ENCODE measurements at places on chromosomes 5 and 9.

DNA sequence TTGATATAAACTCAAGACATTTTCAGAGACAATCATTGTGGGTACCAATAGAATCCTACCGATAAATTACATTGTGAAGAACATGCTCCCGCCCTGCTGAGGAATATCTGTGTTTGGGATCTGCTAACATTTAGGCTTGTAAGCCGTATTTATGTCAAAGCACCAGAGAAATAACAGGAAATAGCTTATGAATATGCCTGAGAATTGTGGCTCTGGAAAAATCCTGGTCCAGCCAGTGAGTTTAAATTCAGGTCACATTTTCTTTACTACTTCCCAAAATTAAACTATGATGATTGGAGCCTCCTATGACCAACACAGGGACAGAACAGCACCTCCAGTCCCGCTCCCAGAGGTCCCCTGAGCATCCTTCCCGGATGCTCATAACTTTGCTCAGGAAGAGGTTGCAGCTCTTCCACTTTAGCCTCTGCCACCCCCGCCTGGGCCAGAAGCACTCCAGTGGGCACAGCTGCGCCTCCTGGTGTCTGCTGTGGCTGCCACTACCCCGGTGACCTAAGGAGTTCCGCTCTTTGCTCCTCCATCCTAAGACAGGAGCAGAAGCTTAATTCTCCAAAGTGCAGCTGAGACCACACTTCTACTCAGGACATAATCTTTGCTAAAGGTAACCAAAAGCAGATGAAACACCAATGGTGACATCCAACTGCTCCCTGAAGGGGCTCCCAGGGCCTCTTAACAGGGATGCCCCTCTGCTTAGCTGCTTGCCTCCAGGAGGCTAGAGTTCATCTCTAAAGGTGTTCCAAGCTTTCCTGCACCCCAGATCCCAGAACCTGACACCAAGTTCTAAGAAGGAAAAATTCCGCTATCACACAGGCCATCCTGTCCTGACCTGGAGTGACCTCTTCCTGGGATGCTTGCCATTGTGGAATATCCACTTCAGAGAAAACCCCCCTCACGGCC is 58.8 kb downstream of the SLC1A1 start:
- DNase-seq = no peak

GRCh38 chr5:171175746-171176145 is 133.3 kb upstream of the TLX3 start:
- DNase-seq = no peak

DNA sequence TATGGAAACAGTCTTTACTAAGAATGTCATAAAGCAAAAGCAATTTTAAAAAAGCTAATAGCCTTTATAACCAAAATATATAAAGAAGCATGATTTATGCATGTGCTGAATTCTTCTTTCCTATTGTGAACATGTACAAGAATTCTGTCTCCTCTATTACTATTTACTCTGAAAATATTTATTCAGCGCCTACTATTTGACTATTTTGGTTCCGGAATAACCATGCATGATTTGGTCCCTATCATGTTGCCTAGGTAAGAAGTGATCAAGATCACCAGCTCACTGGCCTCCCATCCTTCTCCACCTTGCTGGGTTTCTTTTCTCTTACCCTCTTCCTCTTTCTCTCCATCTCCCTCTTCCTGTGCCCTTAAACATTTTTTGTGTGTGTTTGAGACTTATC is 443.8 kb downstream of the SH3GL2 start:
- no peak for DNase-seq

GRCh38 chr5:167488371-167488770 is 803.1 kb upstream of the WWC1 start:
- no peak for DNase-seq

- DNase-seq = no peak
Observed at GRCh38 chr9:114434878-114435311, 47.1 kb upstream of the AKNA start.

DNA sequence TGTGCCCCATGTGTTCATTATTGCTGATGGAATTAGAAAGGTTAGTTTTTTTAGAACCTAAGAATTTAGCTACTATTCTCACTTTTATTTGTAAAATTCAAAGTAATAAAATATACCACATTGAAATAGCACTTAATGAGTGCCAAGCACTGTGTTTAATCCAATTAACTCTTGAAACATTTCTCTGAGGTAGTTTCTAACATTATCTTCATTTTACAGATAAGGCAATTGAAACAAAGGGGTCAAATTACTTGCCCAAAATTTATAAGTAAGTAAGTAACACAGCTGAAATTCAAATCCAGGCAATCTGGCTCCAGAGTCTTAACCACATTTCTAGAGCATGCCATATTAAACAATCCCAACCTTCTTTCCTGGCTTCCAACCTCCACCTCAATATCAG is 84.2 kb downstream of the MLLT3 start:
- DNase-seq = no peak

GRCh38 chr5:136106351-136107031 is 26.2 kb upstream of the SMAD5 start:
- DNase-seq = no peak

GRCh38 chr9:127144670-127145445 is 22.4 kb upstream of the ANGPTL2 start:
- no peak for DNase-seq

- no peak for DNase-seq
Observed at GRCh38 chr5:166166071-166166470, 2125.4 kb upstream of the WWC1 start.

GRCh38 chr9:98081477-98082219 is 25.1 kb downstream of the NANS start:
- no peak for DNase-seq

- DNase-seq = no peak
Observed at GRCh38 chr5:78522476-78523260, 125.9 kb downstream of the LHFPL2 start.
